Stimulated activated CD4-positive, alpha-beta T cell treated with anti-CD3 and anti-CD28 coated beads, Interleukin-12 subunit alpha, Interleukin-12 subunit beta, amount 100 ng/mL, for 48 hours (primary cell): ENCODE measurements at places on chromosomes 5 and 9.

- DNase-seq = peak; percentile 31
Observed at GRCh38 chr5:134003064-134003816, 1.5 kb downstream of the VDAC1 start.

DNA sequence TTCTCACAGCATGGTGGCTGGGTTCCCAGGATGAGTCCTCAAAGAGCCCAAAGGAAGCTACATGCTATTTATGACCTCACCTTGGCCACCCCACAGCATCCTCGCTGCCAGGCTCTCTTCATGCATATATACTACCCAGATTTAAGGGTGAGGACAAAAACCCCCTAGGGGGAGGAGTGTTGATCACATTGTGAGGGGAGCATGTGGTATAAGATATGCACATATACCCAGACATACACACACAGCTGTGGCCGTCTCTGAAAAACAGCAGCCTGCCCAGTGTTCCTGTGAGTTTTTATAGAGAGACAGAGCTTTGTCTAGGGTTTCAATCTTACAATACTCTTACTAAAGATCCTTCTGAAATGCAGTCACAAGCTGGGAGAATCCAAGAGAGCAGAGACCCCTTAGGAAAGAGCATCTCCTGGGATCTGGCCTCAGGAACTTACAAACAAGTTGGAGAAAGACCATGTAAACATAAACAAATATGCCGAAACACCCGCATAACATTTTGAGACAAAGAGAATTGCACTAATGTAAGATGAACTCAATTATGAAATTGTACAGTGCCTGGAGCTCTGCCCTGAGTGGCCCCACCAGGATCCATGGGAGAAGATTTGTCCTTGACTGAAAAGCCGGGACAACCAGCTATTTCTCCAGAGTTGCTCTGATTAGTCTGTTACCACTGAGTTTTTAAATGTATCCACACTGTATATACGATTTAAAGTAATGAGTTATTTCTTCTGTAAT, 146.4 kb downstream of the GADD45G start:
- no peak for DNase-seq

DNA sequence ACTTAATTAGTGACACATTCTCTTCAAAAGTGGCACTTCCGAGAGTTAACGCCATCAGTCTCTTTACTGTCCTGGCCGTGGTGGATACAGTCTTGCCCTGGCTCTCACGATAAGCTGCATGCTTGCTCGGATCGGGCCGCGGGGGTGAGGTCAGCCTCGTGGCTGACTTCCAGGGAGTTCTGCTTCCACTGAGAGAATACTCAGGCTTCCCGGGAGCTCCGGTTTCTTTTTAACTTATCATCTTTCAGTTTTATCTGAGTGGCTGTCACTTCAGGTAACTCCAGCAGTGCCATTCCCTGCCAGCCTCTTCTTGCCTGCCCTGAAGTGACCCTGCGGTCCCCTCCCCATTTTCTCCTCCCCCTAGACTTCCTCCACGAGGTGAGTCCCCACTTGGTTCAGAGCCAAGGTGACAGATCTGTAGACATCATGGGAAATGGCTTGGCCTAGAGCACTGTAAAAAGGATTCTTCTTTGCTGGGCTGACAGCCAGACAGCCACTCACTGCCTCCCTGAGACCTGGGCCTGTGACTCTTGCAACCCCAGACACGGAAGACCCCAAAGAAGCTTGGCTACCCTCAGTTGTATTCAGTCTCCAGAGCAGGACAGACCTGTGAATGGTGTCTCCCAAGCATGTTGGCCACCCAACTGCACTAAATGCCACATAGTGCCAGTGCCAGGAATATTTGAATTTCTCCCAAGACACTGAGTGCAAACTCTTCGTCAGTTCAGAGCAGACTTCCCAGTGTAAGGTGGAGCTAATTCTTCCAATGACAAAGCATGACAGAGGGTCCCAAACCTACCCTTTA, 95.1 kb downstream of the DAPK1 start:
- no peak for DNase-seq

DNA sequence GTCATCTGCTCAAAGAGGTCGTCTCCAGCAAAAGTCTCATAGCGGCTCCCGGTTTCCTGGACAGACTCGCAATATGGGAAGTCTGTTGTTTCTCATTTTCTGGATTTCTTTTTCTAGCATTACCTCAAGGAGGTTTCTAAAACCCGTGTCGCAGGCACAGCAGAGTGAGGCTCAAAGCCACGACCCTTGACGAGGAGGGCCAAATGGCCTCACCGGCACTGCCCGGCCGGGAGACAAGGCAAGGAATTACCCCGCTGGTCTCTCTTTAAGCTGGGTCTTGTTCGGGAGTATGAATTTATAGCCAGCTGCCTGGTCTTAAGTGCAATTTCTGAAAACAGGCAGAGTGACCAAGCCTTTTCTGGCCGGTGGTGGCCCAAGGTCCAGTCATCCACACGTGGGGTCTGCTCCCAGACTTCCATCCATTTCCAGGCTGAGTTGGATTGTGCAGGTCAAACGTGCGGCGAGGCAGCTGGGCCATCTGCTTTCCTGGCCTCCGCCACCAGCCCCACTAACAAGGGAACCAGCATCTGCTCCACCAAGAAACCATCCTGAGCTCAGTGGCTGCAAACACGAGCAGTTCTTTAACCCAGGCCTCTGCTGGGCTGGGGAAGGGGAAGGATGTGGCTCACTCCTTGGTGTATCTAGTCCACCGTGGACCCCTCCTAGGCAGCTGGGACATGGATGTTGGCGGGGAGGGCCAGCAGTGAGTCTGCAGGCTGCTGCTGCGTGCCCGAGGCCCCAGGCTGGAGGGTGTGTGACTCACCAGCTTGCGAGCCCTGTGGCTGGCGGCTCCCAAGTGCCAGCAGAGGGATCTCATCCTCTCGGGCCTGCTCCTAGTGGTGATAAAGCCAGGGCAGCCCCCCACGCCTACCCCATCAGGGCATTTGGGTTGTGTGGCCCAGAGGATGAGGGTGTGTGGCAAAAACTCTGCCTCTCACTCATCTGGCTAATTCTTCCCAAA, 55.6 kb upstream of the COL5A1 start:
- no peak for DNase-seq

- DNase-seq = no peak
Observed at GRCh38 chr9:109286571-109286977, 34.3 kb downstream of the EPB41L4B start.
